ENCODE measurements at places on chromosomes 4 and X. TPM values are rescaled to one million over a fixed set of nuclear protein-coding genes. Genes with fewer than 3 reads are reported as not detected.
A peak's percentile ranks its signal among the peaks of the same experiment; 100 is the strongest.

DNA sequence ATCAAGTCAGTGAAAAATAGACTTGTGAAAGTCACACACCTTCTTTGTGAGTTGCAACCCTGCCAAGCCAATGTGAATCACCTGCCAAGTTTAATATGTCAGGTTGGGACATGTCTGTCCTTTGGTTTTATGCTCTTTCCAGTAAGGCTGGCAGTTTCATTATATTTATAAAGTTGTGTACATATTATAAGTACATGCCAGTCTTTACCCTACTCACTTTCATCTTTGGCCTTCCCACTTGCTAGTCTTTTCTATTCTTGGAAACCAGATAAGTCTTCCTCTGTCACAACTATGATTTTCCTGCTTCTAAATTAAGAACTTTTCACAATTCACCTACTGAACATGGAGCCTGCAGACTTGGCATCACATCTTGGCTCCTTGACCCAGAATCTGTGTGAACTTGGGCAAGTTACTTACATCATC, 680.7 kb upstream of the BOD1L1 start:
- H3K36me3 ChIP-seq = no peaks in the 10 kb centered on the region
- H3K4me3 ChIP-seq = no peak overlapping the region
- no peak overlapping the region for H3K27ac ChIP-seq
- peaks cover 5% of the 10 kb centered on the region for H3K27me3 ChIP-seq

DNA sequence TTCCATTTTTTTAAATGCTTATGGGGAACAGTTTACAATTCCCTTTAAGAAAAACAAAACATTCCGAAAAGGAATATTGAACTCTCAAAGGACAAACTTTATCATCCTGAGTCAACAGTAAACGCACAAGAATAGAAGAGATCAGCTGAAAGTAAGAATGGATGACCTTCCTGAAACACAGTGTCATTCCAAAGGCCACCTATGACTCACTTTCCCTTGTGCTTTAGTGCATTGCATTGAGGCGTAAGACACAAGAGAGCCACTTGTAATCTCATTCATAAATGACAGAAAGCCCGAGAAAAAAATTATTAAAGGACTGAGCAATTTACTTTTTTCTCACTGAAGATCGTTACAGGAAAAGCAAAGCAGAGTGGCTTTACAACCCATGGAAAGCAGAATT, 1062.4 kb upstream of the DIAPH2 start:
- no peaks in the 10 kb centered on the region for H3K27me3 ChIP-seq
- H3K27ac ChIP-seq = no peak overlapping the region
- no peaks in the 10 kb centered on the region for H3K4me1 ChIP-seq
- no peak for DNase-seq

GRCh38 chrX:48939524-48940228, 17.7 kb downstream of the OTUD5 start:
- peak overlapping the region; percentile 86 for H3K4me3 ChIP-seq
- H3K4me1 ChIP-seq = peaks cover 100% of the 10 kb centered on the region
- H3K27ac ChIP-seq = peak overlapping the region; percentile 94
- DNase-seq = no peak
- peaks cover 38% of the 10 kb centered on the region for H3K36me3 ChIP-seq

CTBP1 gene
- 190 TPM for total RNA-seq

NDNF gene
- total RNA-seq = 0.35 TPM

DNA sequence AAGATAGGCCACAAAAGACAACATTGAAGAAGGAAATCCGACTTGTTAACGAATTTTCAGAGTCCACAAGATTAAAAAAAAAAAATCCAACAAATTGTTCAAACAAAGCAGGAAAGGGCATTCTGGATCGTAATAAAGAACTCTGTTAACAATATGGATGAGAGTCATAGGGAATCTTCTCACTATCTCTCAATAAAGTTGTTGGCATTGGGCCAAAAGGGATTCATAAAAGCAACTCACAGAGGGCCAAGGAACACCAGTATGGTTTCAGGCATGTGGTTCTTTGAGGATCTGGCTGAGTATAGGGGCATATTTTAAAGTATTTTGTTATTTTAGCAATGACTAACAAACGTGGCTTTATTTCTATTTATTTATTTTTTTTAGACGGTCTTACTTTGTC, 49.5 kb downstream of the SHISA3 start:
- no peaks in the 10 kb centered on the region for H3K27me3 ChIP-seq
- peaks cover 4% of the 10 kb centered on the region for H3K36me3 ChIP-seq
- H3K4me3 ChIP-seq = no peak overlapping the region
- H3K27ac ChIP-seq = no peak overlapping the region
- H3K4me1 ChIP-seq = no peaks in the 10 kb centered on the region
- DNase-seq = no peak

GRCh38 chr4:137267024-137267423, 265.3 kb downstream of the PCDH18 start:
- no peaks in the 10 kb centered on the region for H3K4me1 ChIP-seq
- no peak overlapping the region for H3K4me3 ChIP-seq
- no peak for DNase-seq
- no peak overlapping the region for H3K27ac ChIP-seq

DNA sequence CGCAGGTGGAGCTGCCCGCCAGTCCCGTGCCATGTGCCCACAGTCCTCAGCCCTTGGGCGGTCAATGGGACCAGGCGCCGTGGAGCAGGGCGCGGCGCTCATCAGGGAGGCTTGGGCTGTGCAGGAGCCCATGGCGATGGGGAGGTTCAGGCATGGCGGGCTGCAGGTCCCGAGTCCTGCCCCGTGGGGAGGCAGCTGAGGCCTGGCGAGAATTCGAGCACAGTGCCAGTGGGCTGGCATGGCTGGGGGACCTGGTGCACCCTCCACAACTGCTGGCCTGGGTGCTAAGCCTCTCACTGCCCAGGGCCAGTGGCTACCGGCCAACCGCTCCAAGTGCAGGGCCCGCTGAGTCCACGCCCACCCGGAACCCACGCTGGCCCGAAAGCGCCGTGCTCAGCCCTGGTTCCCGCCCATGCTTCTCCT, 646.5 kb downstream of the GABRG1 start:
- no peaks in the 10 kb centered on the region for H3K27me3 ChIP-seq
- no peak for DNase-seq
- H3K4me3 ChIP-seq = no peak overlapping the region
- peaks cover 3% of the 10 kb centered on the region for H3K36me3 ChIP-seq

- H3K27ac ChIP-seq = no peak within 1 kb of the TSS
- H3K4me1 ChIP-seq = peaks cover 26% of the 10 kb centered on the region
- peak within 1 kb of the TSS; percentile 79 for H3K4me3 ChIP-seq
- no peaks in the 10 kb centered on the region for H3K36me3 ChIP-seq
Observed at GRCh38 chr4:84582988-84583875, at the start of gene CDS1. Gene CDS1 (plus strand): TSS chr4:84583127. CDS start chr4:84583402, 275 bp downstream.

- H3K27ac ChIP-seq = no peak overlapping the region
- DNase-seq = no peak
- H3K27me3 ChIP-seq = no peaks in the 10 kb centered on the region
Observed at GRCh38 chr4:157095716-157096115, 19.8 kb downstream of the GLRB start.

DNA sequence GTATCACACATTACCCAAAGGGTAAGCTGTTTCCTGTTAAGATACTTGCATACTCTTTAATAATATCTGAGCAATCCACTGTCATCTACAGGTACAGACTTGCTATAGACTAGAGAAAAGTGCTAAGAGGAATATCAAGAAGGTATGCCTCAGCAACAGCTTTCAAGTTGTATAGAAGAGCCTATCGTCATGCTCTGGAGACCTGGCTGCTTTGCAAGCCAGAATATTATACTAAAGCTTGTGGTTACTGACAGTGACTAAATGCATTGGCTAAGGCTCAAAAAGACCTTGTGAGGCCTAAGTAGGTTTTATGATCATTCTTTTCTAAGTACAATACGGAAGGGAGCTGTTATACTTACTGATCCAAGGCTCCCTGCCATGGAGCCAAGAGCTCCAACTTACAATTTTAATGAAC, 11.3 kb downstream of the LAMP2 start:
- no peaks in the 10 kb centered on the region for H3K27me3 ChIP-seq
- H3K27ac ChIP-seq = no peak overlapping the region
- H3K4me1 ChIP-seq = peaks cover 18% of the 10 kb centered on the region
- H3K36me3 ChIP-seq = no peaks in the 10 kb centered on the region

ADH1B gene
- not detected for total RNA-seq

GRCh38 chr4:37665333-37666320, 20.5 kb downstream of the RELL1 start:
- H3K4me3 ChIP-seq = no peak overlapping the region
- H3K36me3 ChIP-seq = peaks cover 2% of the 10 kb centered on the region
- DNase-seq = no peak

DNA sequence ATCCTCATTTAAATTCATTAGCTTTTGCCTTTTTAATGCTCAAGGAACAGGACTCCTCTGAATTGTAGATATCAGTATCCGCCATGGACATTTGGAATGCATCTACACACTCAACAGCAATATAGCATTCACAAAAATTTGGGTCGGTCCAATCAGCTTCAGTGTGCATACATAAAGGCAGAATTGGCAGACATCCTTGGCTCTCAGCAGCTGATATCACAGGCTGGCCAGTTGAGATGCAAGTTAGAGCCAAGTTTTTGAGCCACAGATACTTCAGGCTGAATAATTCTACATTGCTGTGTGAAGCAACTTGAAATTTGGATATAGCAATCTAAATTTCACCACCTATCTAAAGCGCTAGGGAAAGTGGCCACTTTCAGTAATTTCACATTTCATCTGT, 821.1 kb downstream of the PCDH19 start:
- H3K27me3 ChIP-seq = peaks cover 13% of the 10 kb centered on the region
- H3K27ac ChIP-seq = no peak overlapping the region
- no peaks in the 10 kb centered on the region for H3K36me3 ChIP-seq
- H3K4me3 ChIP-seq = no peak overlapping the region

BTK gene
- total RNA-seq = 1.9 TPM

GRCh38 chr4:184396570-184397515, 77.5 kb downstream of the IRF2 start:
- no peak overlapping the region for H3K27ac ChIP-seq
- H3K27me3 ChIP-seq = no peaks in the 10 kb centered on the region
- no peak for DNase-seq
- H3K4me3 ChIP-seq = no peak overlapping the region
- H3K4me1 ChIP-seq = peaks cover 40% of the 10 kb centered on the region

DNA sequence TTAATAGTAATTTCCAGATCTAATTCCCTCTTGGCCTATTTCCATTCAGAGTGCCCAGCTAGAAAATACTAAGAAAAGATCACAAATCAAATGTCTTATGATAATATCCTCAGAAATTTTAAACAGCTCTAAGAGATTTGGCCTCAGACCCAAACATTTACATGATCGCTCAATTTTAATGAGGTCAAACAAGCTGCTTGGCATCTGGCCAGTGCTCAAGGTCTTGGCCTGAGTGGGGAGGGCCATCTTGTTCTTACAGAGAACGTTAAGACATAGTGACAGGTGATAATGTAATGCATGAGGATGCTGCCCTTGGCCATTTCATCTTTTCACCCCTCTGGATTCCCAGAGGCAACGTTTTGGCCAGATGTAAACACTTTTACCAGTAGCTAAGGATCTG, 159.2 kb upstream of the SLC7A11 start:
- H3K4me1 ChIP-seq = no peaks in the 10 kb centered on the region
- no peak overlapping the region for H3K4me3 ChIP-seq
- no peaks in the 10 kb centered on the region for H3K36me3 ChIP-seq
- DNase-seq = no peak
- no peaks in the 10 kb centered on the region for H3K27me3 ChIP-seq
- no peak overlapping the region for H3K27ac ChIP-seq

NAT8L gene
- total RNA-seq = 1.5 TPM

TCP11X1 gene
- not detected for total RNA-seq

DNA sequence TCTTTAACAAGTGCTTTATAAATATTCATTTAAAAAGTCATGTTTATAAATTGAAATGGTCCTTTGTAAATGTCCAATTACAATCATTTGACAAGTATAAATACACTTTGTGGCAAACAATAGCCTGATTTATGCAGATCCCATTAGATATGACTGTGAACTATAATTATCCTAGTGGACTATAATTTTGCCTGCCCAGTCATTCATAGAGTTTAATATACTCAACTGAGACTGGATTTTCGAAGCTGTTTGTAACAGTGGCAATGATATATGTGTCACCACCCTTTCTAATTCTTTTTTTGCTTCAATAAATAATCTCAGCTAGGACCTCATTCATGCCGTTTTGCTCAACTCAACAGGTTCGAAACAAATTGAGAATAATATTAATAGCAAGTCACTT, 732.0 kb downstream of the PCDH18 start:
- H3K36me3 ChIP-seq = peaks cover 2% of the 10 kb centered on the region
- H3K4me3 ChIP-seq = no peak overlapping the region
- no peaks in the 10 kb centered on the region for H3K4me1 ChIP-seq
- DNase-seq = no peak
- no peak overlapping the region for H3K27ac ChIP-seq

KLKB1 gene
- 1.2 TPM for total RNA-seq

PAGE3 gene
- not detected for total RNA-seq

DNA sequence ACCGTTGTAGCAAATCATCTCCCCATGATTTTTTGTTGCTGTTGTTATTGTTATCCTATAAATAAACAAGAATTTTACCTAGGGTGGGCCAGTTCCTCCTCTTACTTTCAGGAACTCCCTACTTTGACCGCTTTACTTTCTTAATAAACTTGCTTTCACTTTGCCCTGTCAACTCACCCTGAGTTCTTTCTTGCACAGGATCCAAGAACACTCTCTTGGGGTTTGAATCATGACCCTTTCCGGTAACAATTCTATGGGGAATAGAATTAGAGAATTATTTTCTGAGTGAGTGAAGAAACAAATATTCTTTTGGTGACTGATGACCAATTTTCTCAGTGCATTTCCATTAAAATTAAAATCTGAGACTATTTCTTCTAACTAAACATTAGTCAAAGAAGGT, 584.0 kb upstream of the TENM3 start:
- H3K27me3 ChIP-seq = no peaks in the 10 kb centered on the region
- no peak overlapping the region for H3K27ac ChIP-seq
- peaks cover 4% of the 10 kb centered on the region for H3K36me3 ChIP-seq
- no peak for DNase-seq
- no peak overlapping the region for H3K4me3 ChIP-seq

- no peak for DNase-seq
- no peak overlapping the region for H3K4me3 ChIP-seq
- no peak overlapping the region for H3K27ac ChIP-seq
- H3K36me3 ChIP-seq = no peaks in the 10 kb centered on the region
- H3K27me3 ChIP-seq = peaks cover 19% of the 10 kb centered on the region
Observed at GRCh38 chr4:173489514-173489913, 40.5 kb downstream of the HAND2 start.

L1CAM gene
- 1.8 TPM for total RNA-seq

- H3K36me3 ChIP-seq = no peaks in the 10 kb centered on the region
- H3K27ac ChIP-seq = no peak overlapping the region
- DNase-seq = no peak
- no peak overlapping the region for H3K4me3 ChIP-seq
- H3K4me1 ChIP-seq = no peaks in the 10 kb centered on the region
- peaks cover 6% of the 10 kb centered on the region for H3K27me3 ChIP-seq
Observed at GRCh38 chrX:44596277-44596676, 53.6 kb upstream of the FUNDC1 start.

NALF2 gene
- total RNA-seq = 0.31 TPM

RTL9 gene
- total RNA-seq = 0.14 TPM

HELT gene
- total RNA-seq = not detected

ZBTB33 gene
- 15.8 TPM for total RNA-seq

GLRB gene
- not detected for total RNA-seq

DNA sequence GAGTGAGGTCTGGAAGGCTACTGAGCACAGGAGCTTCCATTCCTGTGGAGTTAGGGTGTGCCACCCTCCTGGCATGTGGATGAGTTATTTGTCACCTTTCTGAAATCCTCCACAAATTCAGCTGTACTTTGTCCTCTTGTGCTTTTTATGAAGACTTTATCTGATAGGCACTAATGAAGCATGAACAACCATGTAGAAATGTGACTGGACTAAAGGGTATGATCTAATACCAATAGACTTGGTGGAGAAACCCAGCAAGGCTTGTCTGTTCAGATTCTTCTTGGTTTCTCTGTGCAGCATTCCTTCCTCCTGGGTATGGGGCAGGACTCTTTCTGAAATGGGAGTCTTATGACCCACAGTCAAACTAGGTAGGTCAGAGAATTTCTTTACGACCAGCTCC, 9.6 kb downstream of the NBDY start:
- no peak overlapping the region for H3K4me3 ChIP-seq
- H3K4me1 ChIP-seq = peaks cover 6% of the 10 kb centered on the region
- peaks cover 24% of the 10 kb centered on the region for H3K27me3 ChIP-seq

RBMX2 gene
- 34.4 TPM for total RNA-seq
